ENCODE measurements at places on chromosomes 2 and 18. TPM values are rescaled to one million over a fixed set of nuclear protein-coding genes. Genes with fewer than 3 reads are reported as not detected.

- H3K36me3 ChIP-seq = peaks cover 28% of the 10 kb centered on the region
- no peak overlapping the region for H3K4me3 ChIP-seq
- no peak for DNase-seq
- H3K27me3 ChIP-seq = no peaks in the 10 kb centered on the region
- H3K4me1 ChIP-seq = peaks cover 25% of the 10 kb centered on the region
- H3K27ac ChIP-seq = no peak overlapping the region
Observed at GRCh38 chr2:231449503-231450054, 14.7 kb downstream of the NCL start.

TTC21B gene
- total RNA-seq = 16.9 TPM

DNA sequence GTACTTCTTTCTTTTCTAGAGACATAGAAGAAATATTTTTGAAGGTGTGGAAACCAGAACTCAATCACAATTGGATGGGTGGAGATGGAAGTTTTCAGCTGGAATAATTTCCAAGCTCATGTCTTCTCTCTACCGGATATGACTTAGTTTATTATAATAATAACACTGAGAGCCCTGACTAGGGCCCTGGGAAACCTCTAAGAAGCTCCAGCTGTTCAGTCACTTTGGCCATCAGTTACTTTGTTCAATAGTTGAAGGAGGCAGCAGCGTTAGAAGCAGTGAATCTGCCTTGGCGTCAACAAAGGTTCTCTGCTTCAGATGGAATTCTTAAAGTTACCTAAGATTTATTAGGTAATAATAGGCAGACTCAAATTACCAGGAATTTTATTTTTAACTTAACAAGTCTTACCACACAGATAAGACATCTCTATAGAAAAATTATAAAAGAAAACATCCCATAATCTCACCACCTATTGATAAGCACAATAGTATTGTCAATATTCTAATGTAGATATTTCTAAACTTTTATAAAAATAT is 293.8 kb upstream of the CHAC2 start:
- no peak for DNase-seq
- H3K4me1 ChIP-seq = peaks cover 5% of the 10 kb centered on the region
- H3K27me3 ChIP-seq = no peaks in the 10 kb centered on the region
- no peaks in the 10 kb centered on the region for H3K36me3 ChIP-seq
- no peak overlapping the region for H3K27ac ChIP-seq

CNTNAP5 gene
- total RNA-seq = 0.34 TPM

ASB18 gene
- total RNA-seq = not detected

GRCh38 chr18:79487801-79488201 is 92.1 kb downstream of the NFATC1 start:
- no peaks in the 10 kb centered on the region for H3K36me3 ChIP-seq
- no peaks in the 10 kb centered on the region for H3K4me1 ChIP-seq
- no peak for DNase-seq
- H3K27me3 ChIP-seq = no peaks in the 10 kb centered on the region
- no peak overlapping the region for H3K4me3 ChIP-seq

DNA sequence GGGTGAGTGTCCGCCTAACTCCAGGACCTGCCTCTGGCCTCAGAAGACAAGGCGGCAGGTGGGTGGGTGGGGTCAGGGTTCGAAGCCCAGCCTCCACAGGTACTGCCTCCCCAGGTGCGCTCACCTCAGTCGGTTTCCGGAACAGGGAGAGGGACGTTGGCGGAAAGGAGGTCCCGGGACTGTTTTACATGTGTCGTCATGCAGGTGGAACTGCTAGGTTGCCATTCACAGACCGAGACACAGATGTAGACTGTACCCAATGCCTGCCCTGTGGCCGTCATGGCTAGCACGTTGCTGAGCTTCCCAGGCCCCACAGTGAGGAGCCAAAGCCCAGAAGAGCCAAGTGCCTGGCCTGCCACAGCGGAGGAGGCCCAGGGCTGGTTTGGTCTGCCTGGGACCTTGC is 284.0 kb upstream of the HS6ST1 start:
- H3K36me3 ChIP-seq = no peaks in the 10 kb centered on the region
- DNase-seq = no peak
- H3K4me3 ChIP-seq = no peak overlapping the region
- H3K27me3 ChIP-seq = no peaks in the 10 kb centered on the region
- H3K4me1 ChIP-seq = 0 out of 2 replicates have a peak, but pooled peaks cover 3% of the 10 kb centered on the region
- H3K27ac ChIP-seq = no peak overlapping the region

GRCh38 chr2:235544689-235544969 is 50.8 kb downstream of the AGAP1 start:
- peaks cover 62% of the 10 kb centered on the region for H3K4me1 ChIP-seq
- no peaks in the 10 kb centered on the region for H3K36me3 ChIP-seq
- no peaks in the 10 kb centered on the region for H3K27me3 ChIP-seq
- no peak overlapping the region for H3K4me3 ChIP-seq
- DNase-seq = no peak

DNA sequence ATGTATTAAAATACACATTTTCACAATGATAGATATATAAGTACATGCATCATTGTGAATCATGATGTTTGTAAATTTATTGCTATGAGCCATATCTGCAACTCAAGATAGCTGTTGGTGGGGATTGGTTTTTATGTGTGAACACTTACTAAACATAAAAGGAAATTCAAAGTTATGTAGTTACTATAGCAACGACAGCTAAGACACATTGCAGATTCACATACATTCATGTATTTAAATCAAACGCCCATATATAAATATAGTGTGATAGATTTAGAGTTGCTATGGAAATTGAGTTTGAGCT is 65.6 kb downstream of the MAPRE2 start:
- no peaks in the 10 kb centered on the region for H3K36me3 ChIP-seq
- no peak overlapping the region for H3K4me3 ChIP-seq
- DNase-seq = no peak

- no peak overlapping the region for H3K27ac ChIP-seq
- no peak for DNase-seq
- no peaks in the 10 kb centered on the region for H3K36me3 ChIP-seq
- no peaks in the 10 kb centered on the region for H3K27me3 ChIP-seq
- H3K4me3 ChIP-seq = no peak overlapping the region
- H3K4me1 ChIP-seq = 0 out of 2 replicates have a peak, but pooled peaks cover 3% of the 10 kb centered on the region
Observed at GRCh38 chr18:75809151-75809925, 381.8 kb upstream of the SMIM21 start.

DNA sequence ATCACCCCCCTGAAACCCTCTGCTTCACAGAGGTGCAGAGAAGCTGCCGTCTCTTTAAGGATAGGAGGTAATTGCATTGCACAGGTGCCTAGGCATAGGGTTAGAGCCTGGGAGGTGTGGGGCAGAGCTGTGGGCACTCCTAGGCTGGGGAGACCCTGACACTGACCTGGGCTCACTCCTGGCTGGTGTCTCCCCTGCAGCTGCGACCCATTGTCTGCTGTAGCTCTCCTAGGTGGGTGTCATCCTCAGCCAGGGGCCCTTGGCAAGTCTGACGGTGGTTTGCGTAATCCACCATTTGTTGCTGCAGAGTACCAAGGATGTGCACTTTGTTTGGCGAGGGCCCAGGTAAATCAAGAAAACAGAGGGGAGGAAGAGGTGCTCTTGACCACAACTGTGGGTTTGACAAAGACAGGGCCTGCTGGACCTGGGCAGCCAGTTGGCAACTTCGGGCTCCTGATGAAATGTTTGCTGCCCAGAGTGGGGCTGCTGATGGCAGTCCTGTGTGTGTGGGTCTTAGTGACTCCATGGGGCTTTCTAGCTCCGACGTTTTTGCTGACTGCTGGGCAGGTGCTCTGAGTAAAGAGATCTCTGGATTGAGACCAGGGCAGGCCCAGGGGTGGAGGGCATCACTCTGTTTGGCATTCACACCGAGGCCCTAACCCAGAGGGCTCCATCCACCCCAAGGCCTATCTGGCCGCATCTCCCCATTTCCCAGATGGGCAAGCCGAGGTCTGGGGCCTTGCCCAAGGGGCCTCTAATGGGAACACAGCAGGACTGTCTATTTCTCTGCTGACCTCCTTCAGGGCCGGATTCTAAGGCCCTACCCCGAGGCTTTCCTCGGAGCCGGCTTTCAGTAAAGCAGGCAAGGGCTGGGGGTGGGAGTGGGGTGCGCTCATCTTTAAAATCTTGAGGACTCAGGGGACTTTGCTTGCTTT is 67.7 kb downstream of the EDAR start:
- H3K36me3 ChIP-seq = no peaks in the 10 kb centered on the region
- no peak for DNase-seq
- no peak overlapping the region for H3K4me3 ChIP-seq
- no peak overlapping the region for H3K27ac ChIP-seq

DNA sequence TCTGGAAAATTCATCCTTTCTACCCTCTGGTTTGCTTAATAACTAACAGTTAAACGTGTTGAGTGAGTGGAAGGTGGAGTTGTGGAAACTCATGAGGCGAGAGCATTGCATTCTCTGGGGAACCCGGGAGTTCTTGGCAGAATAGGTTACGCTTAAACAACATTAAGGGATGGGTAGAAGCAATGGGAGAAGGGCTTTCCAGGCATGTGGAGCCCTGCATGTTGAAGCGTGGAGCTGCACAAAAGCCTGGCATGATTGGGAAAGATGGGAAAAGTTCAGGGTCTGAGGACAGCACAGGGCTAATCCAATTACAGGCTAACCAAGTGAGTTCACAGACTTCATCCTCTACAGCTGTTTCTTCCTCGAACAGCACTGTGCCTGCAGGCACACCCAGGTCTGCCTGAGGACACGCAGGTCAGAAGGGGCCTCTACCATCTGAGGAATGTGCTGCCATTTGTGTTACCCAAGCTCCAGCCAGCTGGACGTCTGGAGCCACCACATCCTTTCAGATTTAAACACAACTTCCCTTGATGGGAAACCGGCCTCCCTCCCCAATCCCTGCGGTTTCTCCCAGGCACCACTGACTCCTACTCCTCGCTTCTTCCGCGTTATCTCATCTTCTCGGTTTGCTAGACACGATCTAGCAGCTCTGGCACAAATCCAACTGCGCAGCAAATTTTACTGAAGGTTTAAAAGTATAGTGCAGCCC is 164.2 kb downstream of the ANTXR1 start:
- H3K27me3 ChIP-seq = no peaks in the 10 kb centered on the region
- H3K27ac ChIP-seq = peak overlapping the region; percentile 100
- DNase-seq = peak; percentile 22
- H3K4me1 ChIP-seq = peaks cover 24% of the 10 kb centered on the region
- H3K4me3 ChIP-seq = peak overlapping the region; percentile 64
- H3K36me3 ChIP-seq = peaks cover 3% of the 10 kb centered on the region

CHRNG gene
- total RNA-seq = not detected

- no peak for DNase-seq
- H3K36me3 ChIP-seq = no peaks in the 10 kb centered on the region
- peaks cover 4% of the 10 kb centered on the region for H3K27me3 ChIP-seq
- H3K4me1 ChIP-seq = peaks cover 14% of the 10 kb centered on the region
- no peak overlapping the region for H3K4me3 ChIP-seq
- H3K27ac ChIP-seq = no peak overlapping the region
Observed at GRCh38 chr2:41910126-41910525, 137.7 kb upstream of the PKDCC start.

GRCh38 chr2:159457589-159457988 is 158.8 kb downstream of the BAZ2B start:
- H3K4me3 ChIP-seq = no peak overlapping the region
- no peaks in the 10 kb centered on the region for H3K4me1 ChIP-seq
- no peaks in the 10 kb centered on the region for H3K27me3 ChIP-seq

DNA sequence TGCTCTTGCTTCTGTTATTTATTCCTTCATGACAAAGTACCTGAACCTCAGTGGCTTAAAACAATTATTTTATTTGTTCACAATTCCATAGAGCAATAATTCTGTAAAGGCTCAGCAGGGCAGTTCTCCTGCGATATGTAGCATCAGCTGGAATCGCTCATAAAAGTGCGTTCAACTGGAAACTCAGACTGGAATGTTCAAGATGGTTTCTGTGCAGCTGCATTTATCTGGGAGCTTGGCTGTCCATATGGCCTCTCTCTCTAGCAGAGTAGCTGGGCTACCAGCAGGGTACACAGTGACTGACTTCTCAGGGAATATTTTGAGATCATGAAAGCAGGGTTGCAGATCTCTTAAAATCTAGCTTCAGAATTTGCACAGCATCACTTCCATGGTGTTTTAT is 13.5 kb downstream of the CCDC121 start:
- H3K27me3 ChIP-seq = no peaks in the 10 kb centered on the region
- no peak for DNase-seq
- peaks cover 43% of the 10 kb centered on the region for H3K36me3 ChIP-seq
- no peak overlapping the region for H3K4me3 ChIP-seq

DNA sequence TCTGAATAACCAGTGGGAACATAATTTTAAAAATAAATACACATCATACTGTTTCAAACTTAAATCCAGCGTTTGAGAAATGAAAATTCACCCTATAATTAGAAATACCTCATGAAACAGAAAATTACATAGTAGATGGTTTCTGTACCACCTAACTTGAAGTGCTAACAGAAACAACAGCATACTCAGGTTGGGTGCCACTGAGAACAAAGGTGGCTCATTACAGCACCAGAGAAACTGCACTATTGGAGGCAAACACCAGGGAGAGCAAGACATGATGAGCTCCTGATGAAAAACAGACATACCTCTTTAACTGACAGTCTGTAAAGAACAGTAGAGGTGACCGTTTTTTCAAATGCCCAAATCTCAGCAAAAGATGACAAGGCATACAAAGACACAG is 12.6 kb downstream of the SULT1C4 start:
- peaks cover 21% of the 10 kb centered on the region for H3K4me1 ChIP-seq
- H3K4me3 ChIP-seq = no peak overlapping the region
- peaks cover 21% of the 10 kb centered on the region for H3K36me3 ChIP-seq
- H3K27me3 ChIP-seq = no peaks in the 10 kb centered on the region
- no peak for DNase-seq
- no peak overlapping the region for H3K27ac ChIP-seq

GRCh38 chr2:37706334-37707183 is 35.1 kb upstream of the CDC42EP3 start:
- H3K4me3 ChIP-seq = no peak overlapping the region
- peaks cover 6% of the 10 kb centered on the region for H3K4me1 ChIP-seq
- H3K27me3 ChIP-seq = no peaks in the 10 kb centered on the region
- H3K27ac ChIP-seq = no peak overlapping the region
- DNase-seq = no peak

PRKAG3 gene
- total RNA-seq = not detected

GRCh38 chr2:148202237-148202636 is 181.3 kb downstream of the MBD5 start:
- DNase-seq = no peak
- no peak overlapping the region for H3K27ac ChIP-seq
- peaks cover 10% of the 10 kb centered on the region for H3K4me1 ChIP-seq
- H3K36me3 ChIP-seq = peaks cover 9% of the 10 kb centered on the region

GRCh38 chr2:2704428-2705090 is 373.5 kb upstream of the MYT1L start:
- DNase-seq = no peak
- no peak overlapping the region for H3K27ac ChIP-seq
- peaks cover 46% of the 10 kb centered on the region for H3K4me1 ChIP-seq
- H3K4me3 ChIP-seq = no peak overlapping the region
- H3K36me3 ChIP-seq = no peaks in the 10 kb centered on the region
- H3K27me3 ChIP-seq = no peaks in the 10 kb centered on the region

- H3K4me1 ChIP-seq = peaks cover 38% of the 10 kb centered on the region
- no peak overlapping the region for H3K4me3 ChIP-seq
- peaks cover 10% of the 10 kb centered on the region for H3K27me3 ChIP-seq
- H3K27ac ChIP-seq = no peak overlapping the region
Observed at GRCh38 chr2:6923319-6923718, 6.1 kb downstream of the RNF144A start.

GRCh38 chr2:65465857-65466256 is 33.5 kb upstream of the SPRED2 start:
- H3K27me3 ChIP-seq = peaks cover 6% of the 10 kb centered on the region
- no peaks in the 10 kb centered on the region for H3K4me1 ChIP-seq
- no peak for DNase-seq
- H3K27ac ChIP-seq = no peak overlapping the region
- H3K4me3 ChIP-seq = no peak overlapping the region

GRCh38 chr2:176118601-176119339 is 2.2 kb downstream of the HOXD10 start:
- peaks cover 17% of the 10 kb centered on the region for H3K4me1 ChIP-seq
- peak; percentile 70 for DNase-seq
- no peak overlapping the region for H3K27ac ChIP-seq
- no peak overlapping the region for H3K4me3 ChIP-seq
- peaks cover 100% of the 10 kb centered on the region for H3K27me3 ChIP-seq
- 0 out of 2 replicates have a peak, but pooled peaks cover 3% of the 10 kb centered on the region for H3K36me3 ChIP-seq

RNMT gene
- total RNA-seq = 45.4 TPM
